ENCODE measurements at places on chromosomes 2 and 18. TPM values are rescaled to one million over a fixed set of nuclear protein-coding genes. Genes with fewer than 3 reads are reported as not detected.

- no peak for DNase-seq
These were observed 48.2 kb upstream of the TFCP2L1 start for GRCh38 chr2:121333231-121333630.

GRCh38 chr18:37529863-37530262, 35.7 kb downstream of the CELF4 start:
- DNase-seq = no peak

GRCh38 chr2:168044176-168044575, 203.2 kb downstream of the STK39 start:
- no peak for DNase-seq

- no peak for DNase-seq
These were observed 1312.2 kb upstream of the ACVR2A start for GRCh38 chr2:146532509-146533147.

- no peak for DNase-seq
These were observed 183.4 kb downstream of the GALR1 start for GRCh38 chr18:77433076-77433475.

GRCh38 chr2:100019499-100019898, 122.9 kb downstream of the AFF3 start:
- DNase-seq = no peak

DNA sequence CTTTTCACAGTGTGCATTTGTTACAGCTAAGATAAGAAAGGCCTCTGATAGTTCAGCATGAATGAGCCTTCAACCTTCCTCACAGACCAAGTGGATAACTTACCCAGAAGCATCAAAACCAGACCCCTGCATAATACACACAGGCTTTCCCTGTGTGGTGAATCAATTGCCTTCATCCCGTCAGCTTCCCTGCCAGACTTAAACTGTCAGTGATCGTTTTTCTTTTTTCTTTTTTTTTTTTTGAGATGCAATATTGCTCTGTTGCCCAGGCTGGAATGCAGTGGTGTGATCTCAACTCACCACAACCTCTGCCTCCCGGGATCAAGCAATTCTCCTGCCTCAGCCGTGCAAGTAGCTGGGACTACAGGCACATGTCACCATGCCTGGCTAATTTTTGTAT, 20.5 kb upstream of the SLC35F5 start:
- no peak for DNase-seq

DNA sequence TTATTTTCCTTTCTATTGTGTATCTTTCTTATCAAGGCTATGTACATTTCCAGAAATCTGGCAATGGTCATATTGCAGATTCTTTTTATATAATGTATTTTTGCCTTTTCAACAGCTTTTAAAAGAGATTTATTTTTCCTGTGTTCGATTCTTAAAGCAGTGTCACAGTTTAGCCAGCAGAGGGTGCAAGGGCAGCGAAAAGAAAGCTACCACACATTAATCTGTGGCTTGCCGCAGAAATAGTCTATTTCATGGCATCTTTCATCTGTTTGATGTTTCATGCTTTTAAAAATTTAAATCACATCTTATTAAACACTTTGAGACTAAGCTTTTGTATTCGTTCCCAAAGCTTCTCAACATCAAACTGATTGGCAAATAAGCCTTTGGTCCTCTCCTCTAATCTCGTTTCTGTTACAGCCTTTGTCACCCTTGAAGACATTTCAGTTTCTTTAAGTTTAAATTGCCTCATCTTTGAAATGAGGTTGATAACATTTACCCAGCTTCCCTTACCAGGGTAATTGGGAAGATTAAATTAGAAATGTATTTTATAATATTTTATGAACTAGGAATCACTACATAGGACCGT, 73.3 kb downstream of the PIK3C3 start:
- no peak for DNase-seq

- DNase-seq = no peak
These were observed 49.9 kb downstream of the DHRS9 start for GRCh38 chr2:169119123-169119760.

DNA sequence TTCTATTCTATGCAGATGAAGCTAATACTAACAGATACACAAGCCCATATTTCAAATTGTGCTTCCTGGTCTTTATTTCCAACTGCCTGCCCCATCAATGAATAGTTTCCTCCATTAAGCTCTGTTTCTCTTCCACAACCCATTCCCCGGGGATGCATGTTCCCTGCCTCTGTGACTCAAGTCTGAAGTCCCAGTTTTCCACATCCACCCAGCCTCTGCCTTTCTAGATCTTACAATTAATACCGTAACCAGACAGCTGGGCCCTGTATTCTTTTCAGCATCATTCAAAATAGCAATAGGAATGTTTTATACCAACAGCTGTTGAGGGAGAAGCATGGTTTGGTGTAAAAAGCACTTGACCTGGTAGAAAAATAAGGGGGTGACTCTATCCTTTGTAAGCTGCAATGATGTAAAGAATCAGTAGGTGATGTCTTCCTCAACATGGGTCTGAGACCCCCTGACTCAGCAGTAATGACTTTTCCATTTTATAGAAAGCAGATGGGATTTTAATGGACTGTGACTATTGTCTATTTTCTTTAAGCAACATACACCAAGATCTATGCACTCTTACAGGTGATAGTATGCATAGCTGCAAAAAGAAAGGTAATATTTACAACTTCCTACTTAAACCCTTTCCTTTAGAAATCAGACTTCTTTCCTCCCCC, 46.1 kb upstream of the DAPL1 start:
- no peak for DNase-seq

- DNase-seq = no peak
These were observed 103.8 kb downstream of the GAREM1 start for GRCh38 chr18:32366586-32367538.

GRCh38 chr2:45723857-45724256, 72.4 kb downstream of the PRKCE start:
- DNase-seq = no peak

DNA sequence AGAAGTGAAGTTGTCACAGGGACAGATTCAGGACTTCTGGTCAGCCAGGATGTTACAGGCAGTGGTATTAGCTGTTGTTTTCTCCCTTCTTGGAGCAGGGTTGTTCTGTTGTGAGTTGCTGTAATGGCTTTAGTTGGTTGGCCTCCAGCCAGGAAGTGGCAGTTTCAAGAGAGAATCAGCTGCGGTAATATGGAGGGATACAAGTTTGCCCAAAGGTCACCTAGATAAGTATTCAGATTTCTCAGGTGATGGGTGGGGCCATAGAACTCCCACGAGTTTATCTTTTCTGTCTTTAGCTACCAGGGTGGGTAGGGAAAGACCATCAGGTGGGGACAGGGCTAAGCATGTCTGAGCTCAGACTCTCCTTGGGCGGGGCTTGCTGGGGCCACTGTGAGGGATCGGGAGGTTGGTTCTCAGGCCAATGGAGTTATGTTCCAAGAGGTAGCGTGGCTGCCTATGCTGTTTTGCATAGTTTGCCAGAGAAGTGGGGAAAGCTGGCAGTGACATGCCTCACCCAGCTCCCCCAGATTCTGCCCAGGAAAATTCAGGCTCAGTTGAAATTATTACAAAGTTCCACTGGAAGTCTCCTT, 640.4 kb upstream of the CHAC2 start:
- DNase-seq = no peak

- DNase-seq = no peak
These were observed 218.5 kb downstream of the MYT1L start for GRCh38 chr2:2112416-2113105.

- DNase-seq = no peak
These were observed 14.8 kb upstream of the MAL start for GRCh38 chr2:95010718-95011117.

- DNase-seq = no peak
These were observed 232.0 kb downstream of the SOCS6 start for GRCh38 chr18:70520867-70521266.

- DNase-seq = no peak
These were observed 275.7 kb downstream of the PDE11A start for GRCh38 chr2:177796654-177797415.

DNA sequence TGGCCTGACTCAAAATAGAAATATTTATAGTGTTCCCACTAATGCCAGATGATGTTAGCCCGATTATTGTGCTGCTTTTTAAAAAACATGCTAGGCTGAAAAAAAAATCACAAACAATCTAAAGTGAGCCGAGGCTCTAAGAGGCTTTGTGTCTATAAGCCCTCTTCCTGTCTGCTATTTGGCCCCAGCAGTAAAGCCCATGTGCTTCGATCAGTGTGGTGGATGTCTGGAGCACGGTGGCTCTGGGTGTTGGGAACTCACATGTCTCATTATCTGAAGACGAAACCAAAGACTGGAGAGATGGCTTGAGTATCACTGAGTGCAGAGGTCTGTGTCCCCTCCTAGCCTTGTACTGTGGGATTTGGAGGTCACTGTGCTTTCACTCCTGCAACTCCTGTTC, 55.1 kb downstream of the INO80C start:
- no peak for DNase-seq

DNA sequence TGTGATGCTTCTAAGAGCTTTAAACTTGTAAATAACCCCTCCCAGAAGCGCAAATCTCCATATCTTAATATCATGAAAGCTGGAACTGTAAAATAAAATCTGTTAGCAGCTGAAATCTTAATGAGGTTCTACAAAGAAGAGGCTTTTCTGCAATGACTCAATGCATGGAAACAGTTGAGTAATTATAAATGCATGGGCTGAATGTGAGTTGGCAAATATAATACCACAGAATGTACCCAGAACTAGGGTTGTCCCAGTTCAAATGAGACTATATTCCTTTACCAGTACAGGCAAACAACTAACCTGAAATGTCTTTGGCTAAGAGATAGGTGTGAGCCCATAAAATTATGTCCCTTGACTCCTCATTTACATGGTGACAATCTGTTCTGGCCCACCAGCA, 52.9 kb downstream of the SATB2 start:
- no peak for DNase-seq

The PGAP1 gene
- 12.0 TPM for total RNA-seq

The UPP2 gene
- not detected for total RNA-seq

The MRO gene
- total RNA-seq = 0.23 TPM

The TTN gene
- 36.8 TPM for total RNA-seq

The NEU4 gene
- total RNA-seq = not detected

The ILKAP gene
- total RNA-seq = 33.6 TPM

The GULP1 gene
- 45.4 TPM for total RNA-seq

The PDK1 gene
- 6.2 TPM for total RNA-seq

The CNTNAP5 gene
- 0.11 TPM for total RNA-seq

The MALL gene
- 40.1 TPM for total RNA-seq

The MC5R gene
- not detected for total RNA-seq

The NEU2 gene
- total RNA-seq = not detected

The ATRAID gene
- total RNA-seq = 217 TPM

The CPLX4 gene
- total RNA-seq = not detected

The SNED1 gene
- 32.0 TPM for total RNA-seq

The PTPRN gene
- 6.6 TPM for total RNA-seq

The REG1B gene
- total RNA-seq = not detected

All from prostate gland (tissue), 2 donors.